Activated CD4-positive, alpha-beta memory T cell treated with anti-CD3 and anti-CD28 coated beads, Interleukin-2, amount 10 ng/mL, durations not matched to agents 7 days and 5 days (primary cell): ENCODE measurements at places on chromosomes 2 and 18. TPM values are rescaled to one million over a fixed set of nuclear protein-coding genes. Genes with fewer than 3 reads are reported as not detected.

ST3GAL5 gene
- 58.3 TPM for total RNA-seq

RGPD3 gene
- 0.05 TPM for total RNA-seq

- DNase-seq, result no peak
Measured at GRCh38 chr18:30485078-30485477, 557.5 kb downstream of the DSC3 start.

DNA sequence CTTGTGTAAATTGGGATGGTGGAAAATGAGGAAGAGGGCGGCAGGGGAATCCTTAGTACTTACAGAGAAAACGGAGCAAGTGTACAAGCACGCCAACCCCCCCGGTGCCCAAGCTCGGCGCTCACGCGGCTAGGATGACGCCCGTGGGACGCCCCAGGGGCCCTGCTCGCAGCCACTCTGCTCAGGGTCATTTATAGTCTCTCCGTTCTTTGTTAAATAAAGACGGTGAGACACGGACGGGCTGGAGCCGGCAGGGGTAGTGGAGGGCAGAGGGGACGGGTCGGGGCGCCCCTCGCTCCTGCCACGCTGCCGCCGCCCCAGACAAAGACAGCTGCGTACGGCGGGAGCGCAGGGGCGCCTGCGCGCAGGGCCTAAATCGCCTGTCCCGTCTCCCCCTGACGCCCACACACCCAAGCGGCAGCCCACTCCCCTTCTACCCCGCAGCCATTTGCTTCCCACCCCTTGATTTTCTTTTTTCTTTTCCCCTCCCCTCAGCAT lies 37.8 kb downstream of the PCBP1 start:
- peak; percentile 65 for DNase-seq
- peak overlapping the region; percentile 99 for H3K27ac ChIP-seq
- no peaks in the 10 kb centered on the region for H3K27me3 ChIP-seq
- H3K4me3 ChIP-seq, result peak overlapping the region; percentile 84
- no peaks in the 10 kb centered on the region for H3K36me3 ChIP-seq
- H3K4me1 ChIP-seq, result peaks cover 71% of the 10 kb centered on the region

DYTN gene
- not detected for total RNA-seq

DNA sequence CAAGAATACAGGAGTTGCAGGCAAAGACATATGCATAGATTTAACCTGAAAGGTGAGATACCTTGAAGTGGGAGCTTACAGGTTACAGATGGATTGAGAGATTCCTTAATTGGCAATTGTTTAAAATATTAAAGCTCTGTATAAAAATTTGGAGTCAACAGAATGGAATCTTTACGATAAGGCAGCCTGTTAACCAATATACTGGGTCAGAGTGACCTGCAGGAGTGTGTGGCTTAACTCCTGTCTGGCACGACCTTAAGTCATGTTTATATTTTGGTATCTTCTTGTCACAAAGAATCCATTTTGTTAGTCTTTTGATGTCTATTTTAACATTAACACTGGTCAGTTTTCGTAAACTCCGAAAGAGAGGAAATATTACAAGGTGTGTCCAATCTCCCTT lies 1058.2 kb upstream of the CRIM1 start:
- DNase-seq, result no peak
- no peaks in the 10 kb centered on the region for H3K36me3 ChIP-seq
- H3K4me1 ChIP-seq, result no peaks in the 10 kb centered on the region
- H3K4me3 ChIP-seq, result no peak overlapping the region
- no peaks in the 10 kb centered on the region for H3K27me3 ChIP-seq

DNA sequence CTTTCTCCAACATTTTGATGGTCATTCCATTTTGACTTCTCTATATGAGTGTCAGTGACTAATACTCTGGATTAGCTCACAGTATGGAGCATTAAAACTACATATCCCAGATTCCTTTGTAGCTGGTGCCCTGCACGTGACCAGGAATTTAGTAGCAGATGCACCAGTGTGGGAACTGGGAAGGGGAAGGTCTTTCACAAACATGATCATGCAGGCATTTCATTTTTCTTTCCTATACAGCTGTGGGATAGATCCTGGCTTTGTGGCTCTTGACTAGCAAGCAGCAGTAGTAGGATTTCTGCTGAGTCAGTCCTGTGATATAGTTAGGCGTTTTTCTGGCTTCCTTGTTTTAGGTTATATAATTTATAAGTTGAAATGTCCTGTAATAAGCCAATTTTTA lies 971.0 kb upstream of the CDH2 start:
- no peak overlapping the region for H3K27ac ChIP-seq
- no peaks in the 10 kb centered on the region for H3K4me1 ChIP-seq
- no peak overlapping the region for H3K4me3 ChIP-seq
- DNase-seq, result no peak
- no peaks in the 10 kb centered on the region for H3K27me3 ChIP-seq

GCG gene
- total RNA-seq, result not detected

DNA sequence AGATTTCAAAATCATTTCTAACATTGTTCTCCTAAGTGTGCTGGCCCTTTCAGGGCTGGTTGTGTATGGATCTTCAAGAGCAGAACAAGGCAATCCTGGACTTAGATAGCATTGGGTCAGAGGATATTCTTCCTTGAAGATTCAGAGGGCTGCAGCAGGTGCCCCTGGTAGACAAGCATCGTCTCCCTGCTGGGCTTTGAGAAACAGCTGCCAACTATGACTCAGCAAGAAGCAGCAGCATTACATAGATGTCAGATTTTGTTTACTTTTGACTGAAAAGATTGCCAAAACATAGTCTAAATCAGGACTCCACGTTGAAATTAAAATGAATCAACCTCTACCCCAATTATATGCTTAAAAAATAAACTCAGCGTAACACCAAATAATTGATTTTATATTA lies 618.8 kb downstream of the SOCS6 start:
- no peaks in the 10 kb centered on the region for H3K4me1 ChIP-seq
- no peak overlapping the region for H3K27ac ChIP-seq
- DNase-seq, result no peak
- H3K27me3 ChIP-seq, result no peaks in the 10 kb centered on the region

GRCh38 chr2:159249990-159250715 lies 36.4 kb downstream of the WDSUB1 start:
- H3K36me3 ChIP-seq, result peaks cover 14% of the 10 kb centered on the region
- DNase-seq, result no peak
- no peak overlapping the region for H3K4me3 ChIP-seq
- no peaks in the 10 kb centered on the region for H3K27me3 ChIP-seq
- H3K4me1 ChIP-seq, result peaks cover 1% of the 10 kb centered on the region

- peaks cover 19% of the 10 kb centered on the region for H3K4me1 ChIP-seq
- DNase-seq, result no peak
- H3K27me3 ChIP-seq, result peaks cover 30% of the 10 kb centered on the region
- peaks cover 8% of the 10 kb centered on the region for H3K36me3 ChIP-seq
- H3K27ac ChIP-seq, result no peak overlapping the region
Measured at GRCh38 chr2:236565212-236565611, 4.4 kb upstream of the ACKR3 start.
